Stimulated activated CD8-positive, alpha-beta memory T cell treated with anti-CD3 and anti-CD28 coated beads, Interleukin-7, amount 100 ng/mL, for 1 hour (primary cell): ENCODE measurements at places on chromosomes 7 and 10.

- DNase-seq: no peak
These were observed 67.4 kb downstream of the FOXP2 start for GRCh38 chr7:114481999-114482398.

- DNase-seq: no peak
These were observed 60.4 kb downstream of the NEURL1 start for GRCh38 chr10:103553743-103554487.

GRCh38 chr7:137953043-137953664 is 48.7 kb downstream of the CREB3L2 start:
- DNase-seq: no peak

- DNase-seq: no peak
These were observed 24.6 kb upstream of the FAM221A start for GRCh38 chr7:23655433-23655832.

GRCh38 chr10:52319926-52320325 is 5.8 kb downstream of the DKK1 start:
- DNase-seq: no peak

DNA sequence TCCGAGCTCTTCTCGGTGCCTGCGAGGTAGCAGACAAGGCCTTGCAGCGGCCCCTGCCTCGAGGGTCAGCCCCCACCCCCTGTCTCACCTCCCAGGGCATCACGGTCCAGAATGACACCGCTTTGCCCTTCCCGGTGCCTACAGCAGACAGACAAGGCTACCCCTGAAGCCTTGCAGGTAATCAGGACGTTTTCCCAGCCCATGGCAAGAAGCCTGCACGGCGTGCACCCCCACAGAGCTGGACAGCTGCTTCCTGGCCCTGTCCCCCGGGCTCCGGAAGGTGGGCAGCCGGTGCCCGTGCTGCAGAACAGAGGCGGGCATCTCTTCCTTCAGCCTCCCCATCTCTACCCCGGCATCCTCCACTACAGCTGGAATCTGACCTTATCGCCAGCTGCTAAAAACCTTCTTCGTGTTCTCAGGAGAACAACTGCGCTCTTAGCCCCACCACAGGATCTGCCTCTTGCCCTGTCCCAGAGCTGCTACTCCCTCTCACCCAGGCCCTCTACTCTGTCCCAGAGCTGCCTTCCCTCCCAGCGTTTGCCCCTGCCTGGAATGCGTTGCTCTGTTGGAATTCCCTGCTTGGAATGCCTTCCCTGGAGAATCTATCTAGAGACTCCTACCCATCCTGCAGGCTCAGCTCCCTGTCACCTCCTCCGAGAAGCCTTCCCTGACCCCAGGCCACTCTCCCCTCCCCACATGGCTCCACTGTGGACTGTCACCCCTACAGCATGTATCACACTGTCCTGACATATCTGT is 4.7 kb downstream of the MYL10 start:
- DNase-seq: no peak

DNA sequence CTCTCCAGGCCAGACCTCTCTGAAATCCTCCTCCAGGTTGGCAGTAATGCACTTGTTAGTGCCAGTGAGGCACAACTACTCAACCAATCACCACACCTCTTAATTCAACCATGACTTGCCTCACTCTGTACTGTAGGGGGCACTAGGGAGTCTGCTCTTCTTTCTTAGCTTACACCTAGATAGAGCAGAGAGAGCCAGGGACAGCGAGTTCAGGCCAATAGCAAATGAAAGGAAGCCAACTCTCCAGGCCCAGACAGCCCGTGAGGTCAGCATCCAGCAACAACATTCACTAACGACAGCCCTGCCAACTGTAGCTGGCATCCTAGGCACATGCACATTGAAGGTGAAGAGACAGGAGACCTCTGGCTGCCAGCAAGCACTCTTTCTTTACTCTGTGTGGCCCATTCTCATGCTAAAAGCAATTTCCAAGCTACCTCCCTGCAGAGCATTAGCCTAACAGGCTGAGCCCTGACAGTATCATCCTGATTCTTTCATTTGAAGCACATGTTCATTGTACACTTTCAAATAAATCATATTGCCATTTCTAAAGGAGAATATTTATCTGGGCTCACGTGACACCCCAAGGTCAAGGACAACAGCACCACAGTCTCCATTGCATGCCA is 136.3 kb downstream of the DPY19L1 start:
- no peak for DNase-seq

DNA sequence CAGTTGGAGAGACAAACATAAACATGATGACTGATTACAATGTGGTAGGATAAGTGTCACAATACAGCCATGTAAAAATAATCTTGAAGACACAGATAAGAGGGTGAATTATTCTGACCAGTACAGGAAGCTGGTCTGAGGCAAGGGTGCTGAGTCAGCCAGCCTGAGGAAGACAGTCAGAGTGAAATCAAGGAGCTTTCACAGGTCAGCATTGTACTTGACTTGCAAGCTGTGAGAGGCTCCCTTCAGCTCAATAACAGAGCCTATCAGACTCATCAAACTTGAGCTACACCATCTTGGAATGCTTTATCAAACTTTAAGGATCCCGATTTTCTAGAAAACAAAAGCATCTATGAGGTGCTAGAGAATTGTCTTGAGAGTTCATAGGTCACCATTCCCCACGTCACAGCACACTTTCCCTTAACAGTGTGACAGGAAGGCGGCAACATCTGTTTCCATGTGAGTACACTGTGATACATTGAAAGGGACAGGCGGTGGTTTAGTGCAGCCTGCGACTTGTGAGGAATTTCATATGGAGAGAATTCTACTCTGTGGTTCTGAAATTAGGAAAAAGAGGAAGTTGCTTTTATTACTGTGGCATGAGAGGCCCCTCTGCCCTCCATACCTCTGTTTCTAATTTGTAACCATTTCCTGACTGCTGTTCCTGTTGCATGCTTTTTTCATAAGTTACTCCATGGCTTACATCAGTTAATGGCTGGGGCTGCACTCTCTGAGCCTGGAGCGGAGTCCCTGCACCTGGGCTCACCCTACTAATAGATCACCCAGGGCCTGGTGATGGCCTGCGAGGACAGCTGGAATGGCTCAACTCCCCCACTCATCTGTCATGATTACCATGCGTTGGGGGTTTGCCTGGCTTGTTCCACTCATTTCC is 417.1 kb downstream of the SUGCT start:
- no peak for DNase-seq

DNA sequence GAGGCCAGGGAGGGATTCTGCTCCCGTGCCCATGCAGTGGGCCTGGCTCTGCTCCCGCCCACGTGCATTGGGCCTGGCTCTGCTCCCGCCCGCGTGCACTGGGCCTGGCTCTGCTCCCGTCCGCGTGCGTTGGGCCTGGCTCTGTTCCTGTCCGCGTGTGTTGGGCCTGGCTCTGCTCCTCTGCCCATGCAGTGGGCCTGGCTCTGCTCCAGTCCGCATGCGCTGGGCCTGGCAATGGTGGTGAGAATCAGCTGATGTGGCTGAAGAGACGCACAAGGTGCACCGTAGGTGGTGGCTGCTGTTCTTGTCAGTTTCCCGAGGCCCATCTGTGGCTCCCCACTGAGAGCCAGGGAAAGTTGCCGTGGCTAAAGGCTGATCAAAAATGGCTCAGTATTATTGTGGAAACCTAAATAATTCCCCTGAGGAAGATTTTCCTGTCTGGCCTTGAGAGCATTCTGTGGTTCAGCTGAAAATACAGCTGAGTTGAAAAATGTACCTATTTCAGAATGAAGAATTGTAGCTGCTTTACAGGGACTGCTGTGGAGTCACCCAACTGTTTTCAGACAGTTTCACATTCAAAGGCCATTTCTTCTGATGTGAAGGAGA is 572.4 kb downstream of the GLRX3 start:
- DNase-seq: no peak

GRCh38 chr10:32846974-32847373 is 111.1 kb downstream of the ITGB1 start:
- DNase-seq: no peak

DNA sequence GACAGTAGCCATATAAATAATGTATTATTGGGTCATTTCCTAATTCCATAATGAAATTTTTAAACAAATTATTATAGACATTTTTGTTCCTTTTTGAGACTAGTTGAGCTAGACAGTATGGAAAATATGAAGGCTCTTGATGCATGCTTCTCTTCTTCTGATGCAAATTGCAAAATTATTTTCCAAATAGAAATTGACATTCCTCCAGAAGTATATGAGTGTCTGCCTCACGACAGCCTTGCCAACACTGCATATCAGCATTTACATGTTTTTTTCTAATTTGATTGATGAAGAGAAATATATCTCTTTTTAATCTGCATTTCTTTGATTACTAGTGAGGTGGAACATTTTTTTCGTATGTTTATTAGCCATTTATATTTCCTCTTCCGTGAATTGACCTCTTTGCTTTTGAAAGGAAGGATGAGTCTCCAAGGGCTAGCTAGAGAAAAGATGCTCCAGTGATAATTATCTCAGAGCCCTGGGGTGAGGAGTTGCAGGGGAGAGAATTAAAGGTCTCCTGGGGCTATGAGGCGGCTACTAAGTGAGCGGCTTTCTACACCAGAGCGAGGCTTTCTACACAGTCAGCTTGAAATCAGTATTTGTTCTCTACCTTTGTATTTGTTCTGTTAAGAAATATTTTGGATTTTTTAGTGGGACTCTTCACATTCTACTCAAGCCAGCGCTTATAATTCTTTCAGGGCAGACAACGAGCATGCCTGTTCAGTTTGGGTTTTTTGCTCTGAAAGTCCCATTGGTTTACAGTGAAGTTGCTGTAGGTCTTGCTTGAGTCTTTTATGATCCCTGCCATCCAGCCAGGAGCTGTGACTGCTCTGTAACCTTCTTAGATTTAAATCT is 712.2 kb upstream of the GALNT17 start:
- no peak for DNase-seq

DNA sequence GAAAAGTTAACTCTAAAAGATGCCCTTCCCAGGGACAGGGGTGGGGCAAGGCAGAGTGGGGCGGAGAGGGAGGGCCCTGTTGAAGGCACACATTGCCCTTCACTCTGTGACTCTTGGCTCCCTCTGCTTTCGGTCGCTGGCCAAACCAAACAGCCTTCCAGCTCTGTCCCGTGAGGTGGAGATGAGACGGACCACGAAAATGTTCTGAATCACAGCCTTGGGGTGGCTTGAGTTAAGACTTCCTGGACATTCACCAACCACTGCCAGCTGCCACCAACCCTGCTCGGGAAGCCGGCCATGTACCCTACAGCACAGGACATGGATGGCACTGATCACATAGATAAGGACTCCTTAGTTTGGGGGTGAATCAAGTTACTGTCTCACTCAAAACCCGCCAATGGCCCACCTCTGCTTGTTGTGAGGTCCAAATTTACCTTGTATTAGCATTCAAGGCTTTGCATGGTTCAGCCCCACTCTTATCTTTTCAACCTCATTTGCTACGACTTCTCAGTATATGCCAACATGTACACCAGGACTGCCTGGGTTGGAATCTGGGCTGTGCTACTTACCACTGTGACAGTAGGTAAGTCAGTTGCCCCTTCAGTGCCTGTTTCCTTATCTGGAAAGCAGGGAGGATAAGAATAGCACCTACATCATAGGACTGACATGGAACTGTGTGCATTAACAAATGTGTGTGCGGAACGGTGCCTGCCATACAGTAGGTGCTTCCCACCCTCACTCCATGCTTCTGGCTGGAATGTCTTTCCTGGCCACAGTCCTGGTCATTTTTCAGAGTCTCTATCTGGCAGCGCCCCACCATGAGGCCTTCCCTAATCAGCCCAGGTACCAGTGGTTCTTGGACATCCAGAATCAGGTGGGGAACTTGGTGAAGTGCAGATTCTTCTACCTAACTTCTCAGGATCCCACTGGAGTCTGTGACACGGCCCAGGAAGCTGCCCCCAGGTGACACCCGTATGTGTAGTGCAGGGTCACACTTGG is 28.0 kb downstream of the ITPRIP start:
- no peak for DNase-seq

GRCh38 chr7:77806425-77806824 is 7.9 kb downstream of the PHTF2 start:
- DNase-seq: no peak

GRCh38 chr10:131732631-131733127 is 168.1 kb upstream of the PPP2R2D start:
- no peak for DNase-seq

DNA sequence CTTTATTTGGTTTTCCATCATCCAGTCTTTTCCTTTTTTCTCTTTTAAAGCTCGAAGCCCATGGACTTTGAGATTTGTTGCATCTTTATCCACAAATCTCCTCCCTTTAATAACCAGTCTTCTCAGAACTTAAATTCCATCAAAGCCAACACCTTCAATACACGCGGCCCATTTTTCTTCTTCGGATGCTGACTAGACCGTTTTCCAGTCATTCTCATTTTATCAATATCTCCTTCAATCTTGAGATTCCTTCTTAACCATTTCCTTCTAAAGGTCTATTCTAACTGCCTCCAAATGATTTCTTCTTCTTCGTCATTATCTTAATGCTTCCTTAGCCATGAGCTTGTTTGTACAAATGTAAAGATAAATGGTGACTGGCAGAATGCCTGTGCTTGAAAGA is 173.5 kb downstream of the BAMBI start:
- DNase-seq: no peak

GRCh38 chr10:108104551-108105156 is 940.1 kb upstream of the SORCS1 start:
- DNase-seq: no peak

DNA sequence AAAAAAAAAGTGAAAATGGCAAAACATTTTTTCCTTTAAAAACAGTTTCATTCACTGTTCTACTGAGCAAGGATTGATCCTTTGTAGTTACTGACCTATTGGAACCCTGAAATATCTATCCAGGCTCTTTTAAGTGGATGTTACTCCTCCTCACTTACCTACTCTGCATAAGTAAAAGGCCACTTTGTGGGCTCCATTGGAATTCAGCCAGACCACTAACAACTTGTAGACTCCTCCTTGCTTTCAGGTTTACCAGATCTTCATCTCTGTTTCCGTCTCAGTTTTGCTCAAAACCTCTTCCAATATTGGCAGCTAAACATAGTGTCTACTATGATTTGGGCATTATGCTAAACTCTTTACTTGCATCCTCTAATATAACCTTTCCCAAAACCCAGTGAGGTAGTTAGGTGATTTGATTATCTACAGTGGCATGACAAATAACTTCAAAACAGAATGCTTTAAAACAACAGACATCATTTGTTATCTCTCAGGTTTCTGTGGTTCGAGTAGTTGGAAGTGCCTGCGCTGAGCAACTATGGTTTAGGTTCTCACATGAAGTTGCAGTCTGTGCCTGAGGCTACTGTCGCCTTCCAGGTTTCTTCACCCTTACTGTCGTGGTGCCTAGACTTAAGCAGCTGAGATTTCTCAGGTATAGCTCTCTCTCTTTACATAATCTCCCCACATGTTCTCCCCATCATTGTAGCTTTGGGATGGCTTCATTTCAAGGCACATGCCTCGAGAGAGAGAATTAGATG is 698.2 kb downstream of the REEP3 start:
- DNase-seq: no peak

GRCh38 chr10:4294271-4294670 is 509.3 kb upstream of the KLF6 start:
- DNase-seq: no peak
